Amniotic stem cell (primary cell): ENCODE measurements at places on chromosomes 3 and 15.

DNA sequence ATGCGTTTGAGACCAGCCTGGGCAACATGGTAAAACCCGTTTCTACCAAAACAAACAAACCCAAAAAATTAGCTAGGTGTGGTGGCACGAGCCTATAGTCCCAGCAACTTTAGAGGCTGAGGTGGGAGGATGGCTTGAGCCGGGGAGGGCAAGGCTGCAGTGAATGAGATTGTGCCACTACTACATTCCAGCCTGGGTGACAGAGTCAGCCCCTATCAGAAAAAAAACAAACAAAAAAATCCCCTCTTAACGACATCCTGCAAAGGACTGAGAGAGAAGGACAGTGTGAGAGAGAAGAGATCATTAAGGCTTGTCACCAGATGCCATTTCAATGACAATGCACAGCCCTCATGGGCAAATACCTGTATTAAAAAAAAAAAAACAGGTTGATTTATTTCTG is 266.7 kb upstream of the ATP10A start:
- DNase-seq, result no peak

GRCh38 chr3:195059471-195060216 is 211.3 kb downstream of the XXYLT1 start:
- DNase-seq, result no peak

- no peak for DNase-seq
These were observed 87.1 kb downstream of the LPP start for GRCh38 chr3:188241072-188241471.

DNA sequence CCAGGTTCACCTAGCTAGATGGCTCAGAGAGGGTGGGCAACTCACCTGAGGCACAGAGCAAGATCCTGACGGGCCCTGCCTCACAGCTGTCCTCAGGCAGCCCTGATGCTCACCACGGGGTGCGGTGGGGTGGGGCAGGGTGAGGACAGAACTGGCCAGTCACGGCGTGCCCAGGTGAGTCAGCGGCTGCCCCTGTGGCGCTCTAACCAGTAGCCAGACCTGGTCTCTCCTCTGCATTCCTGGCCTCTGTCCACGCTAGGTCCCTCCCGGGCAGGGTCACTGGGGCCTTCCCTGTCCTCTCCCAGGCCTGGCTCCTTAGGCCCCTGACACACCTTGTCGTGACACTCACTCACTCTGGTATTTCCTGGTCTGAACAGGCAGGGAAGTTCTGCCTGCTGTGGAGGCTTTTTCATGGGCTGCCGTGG is 901 bp downstream of the ALS2CL start:
- DNase-seq, result no peak
